Esophagus squamous epithelium (tissue), 5 donors: ENCODE measurements at places on chromosomes 1 and 21.

DNA sequence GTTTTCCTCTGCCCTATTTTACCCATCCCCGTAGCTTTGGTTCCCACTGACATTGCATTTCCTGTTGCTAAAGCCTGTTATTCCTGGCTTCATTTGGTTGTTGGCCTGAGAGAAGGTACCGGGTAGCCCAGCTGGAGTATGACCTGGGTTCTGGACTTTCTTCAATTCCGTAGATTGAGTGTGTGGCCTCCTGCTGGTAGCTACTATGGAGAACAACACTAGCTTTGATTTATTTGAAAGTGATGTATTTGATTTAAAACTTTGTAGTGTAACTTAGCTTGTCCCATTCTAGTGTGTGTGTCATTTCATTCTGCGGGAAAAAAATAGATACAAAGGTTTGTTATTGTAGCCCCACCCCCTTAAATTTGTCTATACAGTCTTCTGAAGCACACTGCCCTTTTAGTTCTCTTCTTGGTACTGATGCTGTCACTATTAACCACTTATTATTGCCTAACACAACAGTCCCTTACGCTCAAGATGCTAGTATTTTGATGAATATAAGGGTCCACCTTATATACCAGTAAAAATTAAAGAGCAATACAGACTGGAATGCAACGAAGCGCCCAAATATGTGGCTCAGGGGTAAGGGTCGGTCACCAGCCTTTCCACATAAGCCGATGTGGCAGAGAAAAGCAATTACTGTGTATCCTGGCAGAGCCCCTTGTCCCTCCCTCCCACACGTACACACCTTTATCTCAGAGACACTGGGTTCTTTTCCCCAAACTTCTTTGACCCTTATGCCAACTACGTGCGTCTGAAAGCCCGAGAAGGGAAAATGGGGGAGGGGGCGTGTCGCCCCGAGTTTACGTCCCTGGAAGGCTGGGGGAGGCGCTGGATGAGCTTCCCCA is 643 bp upstream of the MOV10 start:
- DNase-seq = no peak

GRCh38 chr1:26274801-26275425 is 5.0 kb upstream of the SH3BGRL3 start:
- no peak for DNase-seq

DNA sequence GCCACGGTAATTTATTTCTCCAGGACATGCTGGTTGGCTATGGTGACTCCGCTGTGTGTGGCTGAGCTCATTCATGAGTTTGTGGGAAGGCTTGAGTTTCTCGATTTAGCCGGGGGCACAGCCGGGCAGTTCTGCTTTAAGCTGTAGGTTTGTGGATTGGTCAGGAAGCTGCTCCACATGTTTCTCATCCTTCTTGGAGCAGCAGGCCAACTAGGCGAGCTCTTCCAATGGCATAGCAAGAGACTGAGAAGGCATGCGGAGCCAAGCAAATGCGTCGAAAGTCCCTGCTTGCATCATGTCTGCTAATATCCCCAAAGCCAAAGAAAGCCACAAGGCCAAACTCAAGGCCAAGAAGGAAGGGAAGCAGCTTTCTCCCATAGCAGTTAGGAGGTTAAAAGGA is 71.6 kb upstream of the GREM2 start:
- no peak for DNase-seq

DNA sequence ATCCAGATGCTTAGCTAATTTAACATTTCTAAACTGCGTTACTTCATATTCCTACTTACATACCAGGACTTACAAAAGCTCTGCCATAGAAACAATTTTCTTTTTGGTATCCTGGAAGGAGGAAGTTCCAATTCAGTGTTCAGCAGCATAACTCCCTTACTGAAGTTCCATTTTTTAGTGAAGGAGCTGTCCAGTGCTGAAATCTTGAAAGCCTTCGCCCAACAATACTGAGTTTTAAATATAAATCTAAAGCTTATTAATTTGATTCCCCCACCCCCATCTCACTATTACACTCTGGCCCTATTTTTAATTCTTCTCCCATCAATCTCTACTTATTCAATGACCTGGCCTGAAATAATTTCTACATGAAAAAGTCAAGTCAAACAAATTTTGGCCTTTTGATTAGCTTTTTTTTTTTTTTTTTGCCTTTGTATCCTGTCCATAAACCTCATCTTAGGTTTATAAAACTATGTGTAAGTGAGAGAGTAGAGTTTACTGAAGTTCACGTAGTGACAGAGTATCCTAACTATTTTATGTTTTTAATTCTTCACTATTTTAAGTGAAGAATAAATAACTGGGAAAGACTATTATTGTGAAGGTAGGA is 323.0 kb upstream of the PLD5 start:
- no peak for DNase-seq

DNA sequence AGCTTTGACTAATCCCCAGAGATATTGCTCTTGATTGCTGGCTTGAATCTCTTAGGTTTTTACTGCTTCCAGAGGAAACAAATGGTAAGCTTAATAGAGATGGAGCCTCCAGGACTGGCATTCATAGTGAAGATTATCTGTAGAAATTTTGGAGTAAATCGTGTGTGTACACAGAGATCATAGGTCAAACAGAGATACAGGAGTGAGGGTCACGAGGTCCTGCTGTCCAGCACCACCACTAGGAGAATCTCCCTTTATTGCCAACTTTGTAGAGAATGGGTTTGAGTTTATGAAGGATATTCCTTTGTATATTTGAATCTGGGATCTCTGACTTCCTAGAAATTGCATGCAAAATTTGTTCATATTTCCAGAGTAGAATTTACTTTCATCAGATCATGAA is 7.8 kb upstream of the SERBP1 start:
- DNase-seq = no peak

- no peak for DNase-seq
Measured at GRCh38 chr1:84442256-84442655, 36.8 kb upstream of the RPF1 start.
